RPMI7951 (cell line): ENCODE measurements at places on chromosomes 16 and 17.

- DNase-seq: no peak
Measured at GRCh38 chr17:9549215-9549614, 26.4 kb downstream of the STX8 start.

GRCh38 chr17:38439436-38439835 lies 11.2 kb downstream of the ARHGAP23 start:
- no peak for DNase-seq

- peak; percentile 61 for DNase-seq
Measured at GRCh38 chr17:2214929-2215615, 88.5 kb downstream of the SMG6 start.

DNA sequence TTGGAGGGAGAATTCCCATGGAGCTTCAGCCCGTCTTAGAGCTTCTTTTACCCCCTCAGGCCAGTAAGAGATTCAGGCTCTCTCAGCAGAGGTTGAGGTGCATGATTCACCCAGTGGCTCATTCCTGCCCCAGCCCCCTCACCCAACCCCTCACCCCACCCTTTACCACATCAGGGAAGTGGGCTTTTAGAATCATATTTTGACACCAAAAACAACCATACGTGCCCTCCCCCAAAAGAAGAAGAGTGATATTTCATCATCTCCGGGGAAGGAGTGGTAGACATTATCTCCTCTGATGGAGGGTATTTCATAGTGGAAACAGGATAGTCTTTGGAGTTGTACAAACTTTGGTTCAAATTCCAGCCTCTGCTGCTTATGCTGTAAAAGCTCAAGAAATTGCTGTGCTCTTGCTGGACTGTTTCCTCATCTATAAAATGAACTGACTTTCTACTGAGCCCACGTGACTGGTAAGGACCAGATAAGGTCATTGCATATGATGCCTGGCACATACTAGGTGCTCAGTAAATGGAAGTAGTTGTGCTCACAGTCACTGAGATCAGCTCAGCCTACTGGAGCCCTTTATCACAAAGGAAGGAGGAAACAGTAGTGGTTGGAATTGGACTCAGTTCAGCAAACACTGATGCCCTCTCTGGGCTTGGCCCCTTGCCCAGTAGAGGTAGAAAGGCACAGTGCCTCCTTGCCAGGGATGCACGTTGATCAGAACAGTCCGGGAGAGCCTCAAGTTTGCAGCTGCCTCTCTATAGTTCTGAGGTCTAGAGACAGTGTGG lies 18.3 kb upstream of the CCL5 start:
- peak; percentile 23 for DNase-seq

DNA sequence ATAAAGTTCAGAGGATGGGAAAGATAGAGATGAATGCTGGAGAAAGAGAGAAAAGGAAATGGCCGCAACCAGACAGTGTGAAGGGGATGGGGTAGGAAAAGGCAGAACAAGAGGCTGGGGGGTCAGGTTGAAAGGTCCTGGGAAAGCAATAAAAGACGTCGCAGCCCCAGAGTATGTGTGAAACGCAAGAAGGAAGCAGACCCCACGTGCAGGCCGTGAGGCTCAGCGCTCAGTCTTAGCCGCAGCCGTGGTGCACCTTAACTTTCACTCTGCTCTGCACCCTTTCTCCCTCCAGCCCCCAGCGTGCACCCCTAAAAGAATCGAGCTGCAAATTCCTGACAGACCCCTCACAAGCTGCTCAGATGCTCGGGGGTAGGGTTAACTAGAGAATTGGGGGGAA lies 1.9 kb downstream of the DNAH17 start:
- DNase-seq: no peak

DNA sequence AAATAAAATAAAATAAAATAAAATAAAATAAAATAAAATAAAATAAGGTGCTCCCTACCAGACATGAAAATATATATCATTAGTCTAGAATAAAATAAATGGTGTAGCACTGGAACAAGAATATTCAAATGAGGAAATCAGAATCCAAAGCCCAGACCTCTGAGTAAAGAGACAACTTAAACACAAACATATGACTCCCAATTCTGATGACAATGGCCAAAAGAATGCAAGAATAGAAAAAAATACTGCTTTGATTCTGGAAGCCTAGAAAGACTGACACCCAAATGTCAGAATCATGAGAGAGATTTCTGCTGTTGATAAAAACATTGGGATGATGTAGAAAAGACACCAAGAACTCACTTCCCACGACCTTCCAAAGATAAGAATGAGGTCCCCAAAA lies 27.9 kb downstream of the MYOCD start:
- DNase-seq: no peak

- no peak for DNase-seq
Measured at GRCh38 chr16:83211711-83212110, 584.9 kb downstream of the CDH13 start.

GRCh38 chr17:69524854-69525253 lies 110.4 kb downstream of the MAP2K6 start:
- DNase-seq: no peak

DNA sequence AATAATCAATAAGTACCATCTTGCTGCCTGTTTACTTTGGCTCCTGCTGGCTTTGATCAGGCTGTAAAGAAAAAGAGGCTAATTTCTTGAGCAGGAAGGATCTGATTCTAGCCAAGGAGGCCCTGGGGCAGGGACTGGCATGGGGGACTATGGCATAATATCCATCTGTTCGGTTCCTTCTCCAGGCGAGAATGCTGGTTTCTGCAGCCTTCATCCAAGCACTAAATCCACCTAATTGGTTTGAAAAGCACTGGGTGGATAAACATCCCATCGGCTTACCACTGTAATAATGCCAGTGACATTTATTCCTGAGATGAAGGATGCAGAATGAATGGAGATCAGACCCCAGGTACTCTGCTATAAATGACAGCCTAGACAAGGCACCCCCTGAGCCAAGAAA lies 180.0 kb upstream of the ASIC2 start:
- DNase-seq: no peak

DNA sequence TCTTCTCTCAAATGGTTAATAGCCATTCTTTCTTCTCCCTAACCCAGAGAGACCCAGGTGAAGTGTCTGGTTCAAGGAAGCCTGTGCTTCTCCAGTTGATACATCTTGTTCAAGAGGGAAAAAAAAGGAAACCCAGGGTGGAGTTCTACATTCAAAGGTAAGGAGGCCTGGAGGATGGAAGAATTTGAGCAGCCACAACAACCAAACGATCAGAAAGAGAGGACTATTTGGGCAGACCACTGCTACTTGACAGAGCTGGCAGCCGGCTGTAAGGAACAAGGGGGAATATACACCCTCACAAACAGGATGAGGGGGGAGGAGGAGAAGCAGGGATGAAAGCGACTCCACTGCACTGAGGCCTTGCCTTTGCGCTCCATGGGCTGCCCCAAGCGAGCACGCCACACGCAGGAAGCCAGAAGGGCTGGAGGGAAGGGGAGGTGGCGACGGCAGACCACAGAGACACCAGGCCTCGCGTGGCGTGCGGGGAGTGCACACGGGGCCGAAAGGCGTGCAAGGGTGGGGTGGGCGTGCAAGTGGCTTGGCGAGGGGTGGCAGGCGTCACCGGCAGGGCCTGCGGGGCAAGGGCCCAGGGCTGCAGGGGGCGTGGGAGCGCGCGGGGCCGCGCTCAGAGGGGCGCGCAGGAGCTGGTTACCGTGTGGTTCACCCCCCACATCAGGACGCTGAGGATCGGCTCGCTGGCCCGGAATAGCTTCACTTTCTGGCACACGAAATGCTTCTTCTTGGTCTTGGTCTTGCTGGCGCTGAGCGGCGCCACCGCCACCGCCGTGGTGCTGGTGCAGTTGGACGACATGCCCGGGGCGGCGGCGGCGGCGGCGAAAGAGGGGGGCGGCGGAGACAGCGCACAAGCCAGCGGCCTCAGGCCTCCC lies 499 bp downstream of the PIP4K2B start:
- DNase-seq: peak; percentile 62

- peak; percentile 55 for DNase-seq
Measured at GRCh38 chr16:68064791-68065365, 20.3 kb upstream of the NFATC3 start.

GRCh38 chr17:67289181-67289876 lies 44.3 kb upstream of the HELZ start:
- no peak for DNase-seq

- DNase-seq: no peak
Measured at GRCh38 chr16:5918567-5919130, 821.1 kb upstream of the EEF2KMT start.

- peak; percentile 85 for DNase-seq
Measured at GRCh38 chr16:67396159-67397035, 3.1 kb upstream of the TPPP3 start.

DNA sequence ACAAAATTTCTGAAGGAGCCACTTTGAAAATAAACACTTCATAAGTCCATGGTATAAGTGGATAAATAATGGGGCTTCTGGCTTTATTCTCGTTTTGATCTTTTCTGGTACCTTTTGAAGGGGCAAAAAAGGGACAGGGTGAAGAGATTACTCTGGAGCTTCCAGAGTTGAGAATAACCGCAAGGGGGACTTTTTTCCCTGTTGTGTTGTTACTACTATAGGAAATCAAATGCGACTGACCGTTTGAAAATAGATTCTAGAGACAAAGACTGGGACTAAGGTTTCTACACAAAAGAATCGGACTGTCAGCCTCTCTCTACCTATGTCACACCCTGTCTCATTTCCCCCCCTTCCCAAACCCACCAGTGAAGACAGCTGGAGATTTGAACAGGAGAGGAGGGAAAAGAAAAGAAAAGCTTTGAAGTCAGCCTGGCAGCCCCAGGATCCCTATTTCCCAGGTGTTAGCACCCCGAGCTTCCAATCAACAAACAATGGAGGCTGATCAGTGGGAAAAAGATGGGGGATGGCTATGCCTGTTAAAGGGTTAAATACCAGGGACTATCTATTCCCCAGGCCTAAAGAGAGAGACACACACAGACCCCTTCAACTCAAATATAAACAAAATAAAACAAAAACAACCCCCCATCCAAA lies 8.4 kb downstream of the HOXB4 start:
- no peak for DNase-seq

DNA sequence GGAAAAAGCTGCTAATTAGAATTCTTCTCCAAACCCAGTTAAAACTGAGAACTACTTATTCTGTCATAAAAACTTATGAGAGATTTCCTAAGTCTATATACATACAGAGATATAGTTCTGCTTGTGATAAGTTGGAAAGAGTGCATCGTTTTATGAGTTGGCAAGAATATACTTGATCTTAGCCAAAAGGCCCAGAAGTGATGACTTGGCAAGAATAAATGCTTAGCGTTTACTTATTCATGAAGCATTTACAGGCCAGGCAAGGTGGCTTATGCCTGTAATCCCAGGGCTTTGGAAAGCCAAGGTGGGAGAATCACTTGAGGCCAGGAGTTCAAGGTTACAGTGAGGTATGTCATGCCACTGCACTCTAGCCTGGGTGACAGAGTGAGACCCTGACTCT lies 81.7 kb downstream of the CYB561 start:
- no peak for DNase-seq

- peak; percentile 26 for DNase-seq
Measured at GRCh38 chr17:4074831-4075495, 67.9 kb downstream of the ZZEF1 start.

- no peak for DNase-seq
Measured at GRCh38 chr16:62035115-62036092, 834 bp downstream of the CDH8 start.

GRCh38 chr16:76777721-76778465 lies 413.1 kb upstream of the MON1B start:
- DNase-seq: no peak
